ENCODE measurements at places on chromosomes 7 and 10.

- no peak for DNase-seq
Observed at GRCh38 chr7:82049891-82050533, 280.2 kb upstream of the HGF start.

DNA sequence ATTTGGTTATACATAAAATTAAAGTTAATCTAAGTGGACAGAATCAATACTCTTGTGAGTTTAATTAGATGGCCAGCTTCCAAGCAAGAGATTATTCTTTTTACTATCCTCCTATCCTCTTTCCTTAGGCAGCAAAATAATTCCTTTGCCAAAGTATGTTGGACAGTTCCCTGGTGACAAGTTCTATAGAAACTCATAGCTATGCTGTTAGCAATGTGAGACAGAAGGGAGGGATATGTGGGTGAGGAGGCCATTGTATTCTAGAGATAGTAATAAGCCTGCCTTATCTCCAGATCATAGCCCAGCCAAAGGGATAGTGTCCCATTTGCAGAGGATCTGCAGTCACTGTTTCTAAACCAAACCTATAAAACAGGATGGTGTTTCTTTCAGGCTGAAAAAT, 181.6 kb upstream of the HDAC9 start:
- no peak for DNase-seq

GRCh38 chr10:73251683-73252444, 580 bp downstream of the MRPS16 start:
- no peak for DNase-seq

DNA sequence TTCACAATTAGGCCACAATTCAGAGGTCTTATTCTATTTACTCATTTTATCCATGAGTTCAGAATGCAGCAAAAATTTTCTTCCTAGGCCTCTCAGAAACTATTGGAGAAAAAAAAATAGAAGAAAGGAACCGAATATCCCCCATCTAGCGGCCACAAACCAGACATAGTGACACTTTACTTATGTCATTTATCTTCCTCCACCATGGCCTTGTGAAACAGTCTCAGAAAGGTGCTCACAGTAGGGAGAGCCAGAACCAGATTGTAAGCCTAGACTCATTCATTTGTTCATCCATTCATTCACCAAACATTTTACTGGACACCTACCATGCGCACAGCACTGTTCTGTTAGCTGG, 16.0 kb downstream of the CREB3L2 start:
- no peak for DNase-seq

DNA sequence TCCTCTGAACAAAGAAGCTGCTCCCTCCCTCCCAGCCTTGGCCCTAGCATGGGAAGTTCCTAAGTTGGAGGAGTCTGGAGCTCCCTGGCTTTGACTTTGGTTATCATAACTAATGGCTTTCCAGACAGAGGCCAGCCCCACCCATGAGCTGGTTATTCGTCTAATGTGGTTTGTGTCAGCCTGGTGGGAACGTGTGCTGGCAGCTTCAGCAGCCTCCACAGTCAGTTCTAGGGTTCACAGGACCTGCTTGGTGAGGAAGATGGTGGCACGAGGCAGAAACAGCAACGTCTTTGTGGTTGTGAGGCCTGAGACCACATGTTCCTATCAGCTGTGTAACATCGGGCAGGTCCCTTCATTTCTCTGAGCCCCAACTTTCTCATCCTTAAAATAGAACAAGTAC, 103.1 kb downstream of the PAXIP1 start:
- no peak for DNase-seq

DNA sequence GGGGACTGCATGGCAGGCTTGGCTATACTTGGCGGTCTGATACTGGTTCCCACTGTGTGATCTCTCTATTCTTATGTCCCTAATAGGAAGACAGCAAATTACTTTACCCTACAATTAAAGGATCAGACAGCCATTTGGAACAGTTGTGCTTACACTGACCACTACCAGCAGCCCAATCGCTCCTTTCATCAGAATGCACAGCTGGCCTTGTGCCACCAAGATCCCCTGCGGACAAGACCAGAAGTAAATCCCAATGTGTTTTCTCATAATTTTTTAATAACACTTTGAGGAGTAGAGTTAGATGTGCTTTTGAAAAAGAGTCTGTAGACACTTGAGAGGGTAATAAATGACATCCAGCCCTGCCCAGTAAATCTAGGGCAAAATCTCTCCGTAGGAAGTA, 297.2 kb upstream of the ZNF32 start:
- DNase-seq: no peak

GRCh38 chr7:104179178-104179577, 28.6 kb downstream of the ORC5 start:
- DNase-seq: no peak

GRCh38 chr7:35860664-35861063, 59.8 kb downstream of the SEPTIN7 start:
- DNase-seq: no peak

DNA sequence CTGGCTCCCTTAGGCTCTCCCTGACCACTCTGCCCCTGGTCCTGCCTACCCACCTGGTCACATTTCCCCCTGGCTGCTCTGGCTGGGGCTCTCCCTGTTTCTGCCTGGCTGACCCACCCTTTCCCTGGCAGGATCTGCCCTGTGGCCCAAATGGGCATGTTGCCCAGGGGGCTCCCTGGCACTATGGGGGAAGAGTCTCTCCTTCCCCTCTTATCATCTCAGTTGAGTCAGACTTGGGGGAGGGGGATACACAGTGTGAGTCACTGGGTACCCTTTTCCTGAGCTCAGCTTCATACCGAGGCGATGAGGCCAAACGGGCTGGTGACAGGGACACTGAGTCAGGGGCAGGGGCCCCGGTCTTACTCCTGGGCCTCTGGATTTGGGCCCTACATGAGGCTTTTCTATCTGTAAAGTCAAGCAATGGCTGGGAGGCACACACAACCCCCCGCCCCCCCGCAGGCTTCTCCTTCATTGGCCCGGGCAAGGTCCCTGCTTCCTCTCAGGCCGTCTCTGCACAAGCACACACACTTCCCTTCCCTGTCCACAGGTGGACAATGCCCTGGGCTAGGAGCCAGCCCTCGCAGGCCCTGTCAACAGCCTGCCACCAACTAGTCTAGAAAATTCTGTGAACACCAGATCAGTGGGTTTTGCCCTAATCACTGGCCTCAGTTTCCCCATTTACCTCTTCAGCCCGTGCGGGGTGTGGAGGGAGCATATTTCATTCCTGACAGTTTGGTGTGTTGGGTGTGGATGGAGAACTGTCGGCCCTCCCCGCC, 627 bp upstream of the FLNC start:
- DNase-seq: no peak

DNA sequence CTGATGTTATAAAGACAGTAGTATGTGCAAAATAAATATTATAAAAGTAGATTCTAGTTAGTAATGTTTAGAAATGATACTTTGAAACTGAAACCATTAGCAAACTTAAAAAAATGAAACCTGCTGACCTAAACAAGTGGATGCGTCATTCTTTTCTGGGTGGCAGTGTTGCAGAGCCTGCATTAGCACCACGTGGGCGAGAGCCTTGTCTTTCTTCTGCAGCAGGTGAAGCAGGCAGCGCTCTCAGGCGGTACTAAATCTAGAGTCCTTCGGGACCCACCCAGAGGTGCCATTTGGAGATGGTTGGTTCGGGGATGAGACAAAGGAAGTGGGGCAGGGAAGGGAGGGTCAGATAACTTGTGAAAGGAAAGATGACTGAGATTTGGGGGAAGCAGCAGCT, 759.1 kb upstream of the IGFBP3 start:
- DNase-seq: no peak

DNA sequence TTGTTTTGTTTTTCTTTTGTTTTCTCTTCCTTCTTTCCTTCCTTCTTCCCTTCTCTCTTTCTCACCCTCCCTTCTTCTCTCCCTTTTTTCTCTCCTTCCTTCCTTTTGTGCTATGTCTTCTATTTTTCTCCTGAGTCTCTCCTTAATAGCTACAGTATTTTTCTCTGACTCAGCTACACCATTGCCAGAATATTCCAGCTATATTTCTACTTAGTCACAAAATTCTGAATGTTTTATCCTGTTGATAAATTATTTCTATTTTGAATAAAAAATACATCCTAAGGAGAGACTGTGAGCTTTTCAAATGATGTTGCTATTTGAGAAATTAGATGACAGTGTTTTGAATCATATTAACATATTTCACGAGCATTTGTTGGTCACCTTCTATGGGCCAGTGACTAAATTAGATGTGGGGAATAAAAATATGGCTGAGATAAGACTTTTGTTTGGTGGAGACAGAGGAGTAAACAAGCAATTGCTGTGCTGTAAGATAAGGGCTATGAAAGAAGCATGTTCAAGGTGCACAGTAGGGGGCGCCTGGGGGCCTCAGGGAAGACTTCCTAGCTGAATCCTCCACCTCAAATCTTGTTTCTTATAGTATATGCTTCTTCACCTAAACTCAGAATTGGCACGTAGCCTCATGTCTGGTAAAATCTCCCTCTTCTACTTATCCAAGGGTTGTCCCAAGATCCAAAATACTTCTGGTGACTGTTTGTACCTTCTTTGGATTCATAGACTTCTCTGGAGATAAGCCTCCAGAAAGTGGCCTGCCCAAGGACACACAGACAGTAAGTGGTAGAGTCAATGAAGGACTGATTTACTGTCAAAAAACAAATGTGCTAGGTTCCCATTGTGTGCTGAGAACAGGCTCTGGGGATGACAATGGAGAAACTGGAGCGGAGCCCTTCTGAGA, 115.5 kb upstream of the CREB5 start:
- no peak for DNase-seq

- no peak for DNase-seq
Observed at GRCh38 chr7:47600199-47601118, 18.5 kb upstream of the TNS3 start.

DNA sequence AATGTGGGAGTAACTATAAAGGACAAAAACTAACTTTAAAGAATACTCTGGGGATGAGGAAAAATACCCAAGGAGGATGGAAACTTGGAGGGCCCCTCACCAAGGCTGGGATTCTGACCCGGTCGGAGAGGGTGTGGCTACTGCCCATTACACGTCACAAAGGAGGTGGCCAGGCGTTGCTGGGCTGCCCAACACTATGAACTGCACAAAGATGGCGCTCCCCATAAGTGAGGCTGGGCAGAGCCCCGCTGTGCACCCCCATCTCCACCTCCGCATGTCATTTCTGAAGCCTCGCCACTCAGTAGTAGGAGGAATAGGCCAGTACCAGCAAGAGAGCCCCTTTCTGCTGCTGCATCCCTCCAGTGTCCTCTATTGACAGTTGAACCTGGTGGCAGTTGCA, 290.1 kb upstream of the ZNF32 start:
- no peak for DNase-seq

- DNase-seq: no peak
Observed at GRCh38 chr10:26931223-26931622, 70.5 kb upstream of the ABI1 start.

DNA sequence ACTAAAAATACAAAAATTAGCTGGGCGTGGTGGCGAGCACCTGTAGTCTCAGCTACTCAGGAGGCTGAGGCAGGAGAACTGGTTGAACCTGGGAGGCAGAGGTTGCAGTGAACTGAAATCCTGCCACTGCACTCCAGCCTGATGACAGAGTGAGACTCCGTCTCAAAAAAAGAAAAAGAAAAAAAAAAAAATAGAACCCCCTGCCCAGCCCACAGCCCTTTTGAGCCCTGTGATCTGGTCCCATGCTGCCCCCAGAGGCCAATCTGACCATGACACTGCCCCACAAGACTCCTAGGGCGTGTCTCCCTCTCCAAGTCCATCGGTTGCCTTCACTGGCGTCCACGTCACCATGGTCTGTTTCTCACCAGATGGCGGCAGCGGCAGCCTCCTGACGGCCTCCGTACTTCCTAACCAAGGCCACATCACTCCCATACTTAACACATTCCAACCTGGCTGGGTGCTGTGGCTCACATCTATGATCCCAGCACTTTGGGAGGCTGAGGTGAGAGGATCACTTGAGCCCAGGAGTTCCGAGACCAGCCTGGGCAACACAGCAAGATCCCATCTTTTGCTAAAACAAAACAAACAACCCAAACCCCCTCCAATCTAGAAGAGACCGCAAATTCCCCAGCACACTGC, 18.0 kb downstream of the STX1A start:
- DNase-seq: no peak

GRCh38 chr7:7707246-7707645, 11.2 kb downstream of the RPA3 start:
- no peak for DNase-seq

GRCh38 chr10:30439931-30440330, 5.9 kb downstream of the MAP3K8 start:
- no peak for DNase-seq

- no peak for DNase-seq
Observed at GRCh38 chr10:82464191-82464818, 589.3 kb downstream of the NRG3 start.

DNA sequence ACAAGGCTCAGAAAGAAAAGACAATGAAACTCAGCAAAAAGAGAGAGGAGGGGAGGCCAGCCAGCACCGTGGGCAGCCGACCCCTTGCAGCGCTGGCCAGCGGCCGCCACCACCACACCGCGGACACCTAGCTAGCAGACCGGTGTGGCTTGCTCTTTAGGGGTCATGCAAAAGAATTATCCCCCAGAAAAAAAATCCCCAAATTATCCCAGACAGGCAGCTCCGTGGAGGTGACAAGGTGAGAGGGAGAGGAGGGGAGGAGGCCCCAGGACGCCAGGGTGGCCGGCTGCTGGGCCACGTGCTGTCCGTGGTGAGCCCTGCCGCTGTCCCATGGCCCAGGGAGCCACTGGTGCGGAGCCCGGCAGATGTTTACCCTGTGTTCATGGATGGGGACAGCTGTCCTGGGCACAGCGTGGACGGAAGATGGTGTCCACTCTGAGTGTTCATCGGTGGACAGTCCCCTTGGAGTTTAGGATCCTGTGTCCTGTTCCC, 16.5 kb downstream of the YKT6 start:
- DNase-seq: no peak

DNA sequence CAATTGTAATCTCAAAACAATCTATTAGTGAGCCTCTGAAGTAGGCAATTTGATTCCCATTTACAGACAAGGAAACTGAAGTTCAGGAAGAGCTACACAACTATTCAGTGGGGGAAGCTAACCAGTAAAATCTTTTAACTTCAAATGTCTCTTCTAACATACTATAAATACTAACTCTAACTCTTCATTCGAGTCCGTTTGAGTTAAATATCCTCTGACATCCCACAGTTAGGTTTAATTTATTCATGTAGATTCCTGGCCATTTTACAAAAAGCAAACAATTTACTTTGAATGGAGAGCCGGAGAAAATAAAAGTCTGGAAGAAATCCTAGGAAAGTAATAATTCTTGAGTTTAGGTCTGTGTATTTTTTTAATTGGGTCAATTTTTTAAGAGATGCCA, 64.7 kb downstream of the HYCC1 start:
- DNase-seq: no peak

DNA sequence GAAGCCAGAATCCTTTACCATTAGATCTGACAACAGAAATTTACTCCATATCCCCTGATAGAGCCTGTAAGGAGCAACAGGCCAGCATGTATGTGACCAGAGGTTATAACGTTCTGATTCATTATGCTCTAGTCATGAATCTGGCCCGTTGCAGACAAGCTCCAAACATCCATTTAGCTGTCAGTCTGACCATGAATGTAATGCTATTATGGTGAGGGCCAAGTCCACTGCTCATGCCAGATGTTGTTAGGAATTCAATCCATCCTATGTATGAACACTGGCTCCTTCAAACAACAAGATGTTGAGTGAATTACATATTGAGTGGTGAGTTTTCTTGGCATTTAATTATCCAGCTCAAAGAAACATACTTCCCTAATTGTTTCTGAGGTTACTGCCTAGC, 610.1 kb upstream of the ANKRD30A start:
- no peak for DNase-seq

- no peak for DNase-seq
Observed at GRCh38 chr7:117077658-117078057, 124.4 kb downstream of the ST7 start.

GRCh38 chr10:34814223-34814912, 728 bp downstream of the PARD3 start:
- no peak for DNase-seq

- no peak for DNase-seq
Observed at GRCh38 chr7:124152859-124153692, 120.2 kb upstream of the TMEM229A start.

Data from cerebellar nuclear complex (tissue), 1 donor.